Breast epithelium (tissue), 4 donors: ENCODE measurements at places on chromosomes 5 and 9. TPM values are rescaled to one million over a fixed set of nuclear protein-coding genes. Genes with fewer than 3 reads are reported as not detected.

TTC23L gene
- not detected for total RNA-seq

- no peaks in the 10 kb centered on the region for H3K27me3 ChIP-seq
- H3K27ac ChIP-seq: no peak overlapping the region
- no peak overlapping the region for H3K4me3 ChIP-seq
- H3K4me1 ChIP-seq: no peaks in the 10 kb centered on the region
Observed at GRCh38 chr5:158139161-158139560, 280.2 kb upstream of the CLINT1 start.

GRCh38 chr5:78773655-78774054 is 125.1 kb upstream of the LHFPL2 start:
- H3K27me3 ChIP-seq: no peaks in the 10 kb centered on the region
- H3K4me1 ChIP-seq: no peaks in the 10 kb centered on the region
- H3K4me3 ChIP-seq: no peak overlapping the region
- no peaks in the 10 kb centered on the region for H3K36me3 ChIP-seq
- DNase-seq: no peak

GRCh38 chr5:145981589-145982571 is 45.5 kb downstream of the SH3RF2 start:
- no peaks in the 10 kb centered on the region for H3K36me3 ChIP-seq
- no peak for DNase-seq
- H3K27me3 ChIP-seq: no peaks in the 10 kb centered on the region
- no peak overlapping the region for H3K4me3 ChIP-seq

GRCh38 chr5:2904399-2904798 is 152.9 kb upstream of the IRX2 start:
- DNase-seq: no peak
- H3K4me3 ChIP-seq: no peak overlapping the region
- H3K4me1 ChIP-seq: no peaks in the 10 kb centered on the region
- H3K27ac ChIP-seq: no peak overlapping the region

DNA sequence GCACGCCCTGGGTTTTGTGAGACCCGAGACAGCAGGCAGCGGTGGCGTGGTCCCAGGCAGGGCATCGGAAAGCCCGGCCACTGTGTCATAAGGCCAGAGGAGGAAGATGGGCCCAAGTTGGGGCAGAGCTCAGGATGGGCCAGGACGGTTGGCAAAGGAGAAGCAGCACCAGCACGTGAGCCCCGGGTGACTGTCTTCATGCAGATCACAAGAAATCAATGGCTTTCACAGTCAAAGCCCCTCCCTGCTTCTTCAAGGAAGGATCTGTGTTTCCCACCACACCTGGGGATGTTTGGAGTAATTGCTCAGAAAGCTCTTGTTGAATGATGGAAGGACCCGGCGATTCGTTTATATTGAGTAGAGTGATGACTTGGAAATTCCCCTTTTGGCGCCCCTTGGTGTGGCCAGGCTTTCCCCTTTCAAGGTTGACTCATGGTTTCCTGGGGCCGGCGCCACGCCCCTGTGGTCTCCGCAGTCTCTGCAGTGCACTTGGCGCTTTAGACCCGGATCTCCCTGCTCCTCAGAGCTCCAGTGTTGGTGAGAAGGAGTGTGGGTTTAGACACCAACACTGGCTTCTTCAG is 52.1 kb downstream of the IL31RA start:
- no peak overlapping the region for H3K4me3 ChIP-seq
- no peaks in the 10 kb centered on the region for H3K27me3 ChIP-seq
- H3K4me1 ChIP-seq: no peaks in the 10 kb centered on the region
- no peak overlapping the region for H3K27ac ChIP-seq

- no peaks in the 10 kb centered on the region for H3K4me1 ChIP-seq
- no peaks in the 10 kb centered on the region for H3K36me3 ChIP-seq
- DNase-seq: no peak
- no peak overlapping the region for H3K27ac ChIP-seq
Observed at GRCh38 chr9:90508940-90509339, 133.7 kb downstream of the DIRAS2 start.

- no peak overlapping the region for H3K4me3 ChIP-seq
- H3K36me3 ChIP-seq: no peaks in the 10 kb centered on the region
- DNase-seq: no peak
- peaks cover 70% of the 10 kb centered on the region for H3K27me3 ChIP-seq
- no peaks in the 10 kb centered on the region for H3K4me1 ChIP-seq
- no peak overlapping the region for H3K27ac ChIP-seq
Observed at GRCh38 chr9:135196474-135196873, 109.0 kb downstream of the OLFM1 start.

GAS1 gene
- 79.8 TPM for total RNA-seq

DNA sequence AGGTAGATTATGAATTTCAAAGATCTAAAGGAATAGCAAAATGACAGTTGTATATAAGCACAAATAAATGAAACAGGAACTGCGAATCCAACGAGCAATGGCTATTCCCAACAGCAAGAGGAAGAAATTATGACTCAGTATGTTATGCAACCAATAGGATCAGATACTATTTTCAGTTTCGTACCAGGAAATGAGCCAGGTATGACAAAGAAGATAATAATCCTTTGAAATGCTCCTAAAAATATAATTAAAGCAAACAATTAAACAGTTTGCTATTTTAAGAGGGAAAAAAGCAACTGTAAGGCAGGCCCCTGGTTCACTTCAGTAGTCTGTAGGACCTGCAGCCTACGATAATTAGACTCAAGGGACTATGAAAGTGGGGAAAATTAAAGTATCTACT is 58.9 kb downstream of the AUH start:
- H3K36me3 ChIP-seq: no peaks in the 10 kb centered on the region
- peaks cover 5% of the 10 kb centered on the region for H3K4me1 ChIP-seq
- DNase-seq: no peak
- H3K4me3 ChIP-seq: no peak overlapping the region

- no peaks in the 10 kb centered on the region for H3K4me1 ChIP-seq
- no peaks in the 10 kb centered on the region for H3K27me3 ChIP-seq
- no peak for DNase-seq
- H3K27ac ChIP-seq: no peak overlapping the region
- no peak overlapping the region for H3K4me3 ChIP-seq
- no peaks in the 10 kb centered on the region for H3K36me3 ChIP-seq
Observed at GRCh38 chr9:27489087-27489876, 34.8 kb upstream of the IFNK start.

GLRA1 gene
- total RNA-seq: not detected

ADAMTSL2 gene
- total RNA-seq: 0.44 TPM

ANGPTL2 gene
- total RNA-seq: 51.8 TPM

DNA sequence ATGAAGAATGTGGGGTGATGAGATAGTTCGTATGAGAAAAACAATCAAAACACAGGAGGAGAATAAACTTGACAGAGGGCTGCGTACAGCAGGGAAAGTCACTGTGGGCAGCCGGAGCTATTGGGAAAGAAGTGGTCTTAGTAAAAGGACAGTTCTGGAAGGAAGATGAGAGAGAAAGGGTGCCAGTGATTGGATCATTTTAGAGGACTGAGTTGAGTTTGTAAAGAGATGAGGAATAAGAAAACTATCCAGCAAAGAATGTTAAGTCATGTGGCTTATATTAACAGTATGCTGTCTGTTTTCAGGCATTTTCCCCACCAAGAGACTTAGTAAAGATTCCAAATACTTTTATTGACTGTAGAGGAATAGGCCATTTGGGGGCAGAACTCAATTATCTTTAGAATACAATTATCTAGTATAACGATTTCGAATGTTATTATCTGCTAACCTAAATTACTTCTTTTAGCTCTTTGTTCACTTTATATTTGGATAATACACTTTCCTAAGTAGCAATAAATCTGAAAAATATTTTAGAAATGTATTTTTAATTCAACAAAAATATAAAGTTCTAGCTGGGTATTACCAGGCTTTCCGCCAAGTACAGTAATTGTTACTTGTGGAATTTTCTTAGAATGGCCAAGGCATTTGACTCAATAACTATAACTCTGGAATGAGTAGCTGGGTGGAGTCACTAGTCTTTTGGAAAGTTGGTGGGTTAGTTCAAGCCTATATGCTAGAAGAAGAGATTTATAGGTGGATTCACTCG is 15.5 kb upstream of the LOX start:
- H3K4me1 ChIP-seq: no peaks in the 10 kb centered on the region
- no peak overlapping the region for H3K27ac ChIP-seq
- no peak for DNase-seq
- H3K27me3 ChIP-seq: no peaks in the 10 kb centered on the region
- H3K4me3 ChIP-seq: no peak overlapping the region
- no peaks in the 10 kb centered on the region for H3K36me3 ChIP-seq

PDGFRB gene
- 243 TPM for total RNA-seq

GRCh38 chr9:124017051-124017928 is 5.7 kb downstream of the LHX2 start:
- H3K27ac ChIP-seq: no peak overlapping the region
- peaks cover 100% of the 10 kb centered on the region for H3K27me3 ChIP-seq
- no peaks in the 10 kb centered on the region for H3K36me3 ChIP-seq
- no peaks in the 10 kb centered on the region for H3K4me1 ChIP-seq
- no peak for DNase-seq

DNA sequence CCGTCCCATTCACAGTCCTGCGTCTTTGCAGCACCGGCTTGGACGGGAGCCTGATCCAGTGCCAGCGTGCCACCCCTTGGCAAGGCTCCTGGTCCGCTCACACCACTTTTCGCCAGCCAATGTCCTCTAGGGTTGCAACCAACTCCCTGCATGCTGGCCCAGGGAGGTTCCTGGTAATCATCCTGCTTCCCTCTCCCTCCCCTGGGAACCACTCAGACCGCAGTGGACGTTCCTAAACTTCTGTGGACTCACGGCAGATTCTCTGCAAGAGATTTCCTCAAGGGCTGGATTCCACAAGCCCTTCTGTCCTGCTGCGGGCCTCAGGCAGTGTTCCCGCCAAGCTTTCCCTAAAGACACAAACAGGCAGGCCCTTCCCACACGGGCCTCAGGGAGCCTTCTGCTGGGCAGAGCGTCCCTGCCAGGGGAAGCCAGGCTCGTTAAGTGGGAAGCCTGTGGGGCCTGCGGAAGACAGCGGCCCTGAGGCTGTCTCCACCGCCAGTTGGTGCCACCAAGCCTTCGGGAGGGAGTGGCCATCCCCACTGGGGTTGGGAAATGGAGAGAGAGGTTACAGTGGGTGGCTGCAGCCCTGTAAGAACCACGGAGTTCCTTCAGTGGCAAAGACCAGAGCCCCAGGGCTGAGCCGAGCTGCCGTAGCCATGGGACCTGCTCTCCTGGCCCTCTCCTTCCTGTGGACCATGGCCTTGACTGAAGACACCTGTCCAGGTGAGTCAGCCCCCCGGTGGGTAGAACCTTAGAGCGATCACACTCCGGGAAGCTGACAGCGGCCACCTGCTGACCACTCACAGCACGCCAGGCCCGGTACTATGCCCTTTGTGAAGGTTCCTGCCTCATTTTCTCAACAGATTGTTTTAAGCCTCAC is 16.4 kb upstream of the FCN2 start:
- H3K36me3 ChIP-seq: no peaks in the 10 kb centered on the region
- H3K27ac ChIP-seq: peak overlapping the region; percentile 84

CATSPER3 gene
- not detected for total RNA-seq

MYOT gene
- total RNA-seq: 2.3 TPM

DNA sequence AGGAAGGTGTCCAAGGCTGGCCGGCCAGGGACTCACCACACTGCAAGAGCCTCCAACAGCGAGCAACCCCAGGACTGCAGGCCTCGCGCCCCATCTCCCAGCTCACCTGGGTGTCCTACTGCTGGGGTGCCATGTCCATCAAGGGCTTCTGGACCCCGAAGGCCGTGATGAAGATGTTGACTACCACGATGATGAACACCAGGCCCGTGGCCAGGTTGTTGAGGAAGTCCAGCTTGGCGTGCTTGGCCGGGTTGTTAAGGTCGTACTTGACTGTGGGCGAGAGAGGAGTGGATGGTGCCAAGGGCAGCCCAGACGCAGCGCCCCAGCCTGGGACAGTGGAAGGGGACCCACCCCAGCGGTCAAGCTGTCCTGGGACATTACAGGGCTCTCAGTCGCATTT is 9.3 kb downstream of the NINJ1 start:
- peak; percentile 46 for DNase-seq
- H3K4me3 ChIP-seq: no peak overlapping the region
- H3K27me3 ChIP-seq: no peaks in the 10 kb centered on the region

F2R gene
- 15.1 TPM for total RNA-seq

GRCh38 chr9:20376731-20377375 is 245.4 kb downstream of the MLLT3 start:
- DNase-seq: no peak
- no peak overlapping the region for H3K27ac ChIP-seq
- H3K27me3 ChIP-seq: no peaks in the 10 kb centered on the region

ORM2 gene
- total RNA-seq: 2.9 TPM

- DNase-seq: no peak
- no peaks in the 10 kb centered on the region for H3K36me3 ChIP-seq
- no peak overlapping the region for H3K27ac ChIP-seq
Observed at GRCh38 chr9:101235105-101235866, 149.5 kb downstream of the BAAT start.

DNA sequence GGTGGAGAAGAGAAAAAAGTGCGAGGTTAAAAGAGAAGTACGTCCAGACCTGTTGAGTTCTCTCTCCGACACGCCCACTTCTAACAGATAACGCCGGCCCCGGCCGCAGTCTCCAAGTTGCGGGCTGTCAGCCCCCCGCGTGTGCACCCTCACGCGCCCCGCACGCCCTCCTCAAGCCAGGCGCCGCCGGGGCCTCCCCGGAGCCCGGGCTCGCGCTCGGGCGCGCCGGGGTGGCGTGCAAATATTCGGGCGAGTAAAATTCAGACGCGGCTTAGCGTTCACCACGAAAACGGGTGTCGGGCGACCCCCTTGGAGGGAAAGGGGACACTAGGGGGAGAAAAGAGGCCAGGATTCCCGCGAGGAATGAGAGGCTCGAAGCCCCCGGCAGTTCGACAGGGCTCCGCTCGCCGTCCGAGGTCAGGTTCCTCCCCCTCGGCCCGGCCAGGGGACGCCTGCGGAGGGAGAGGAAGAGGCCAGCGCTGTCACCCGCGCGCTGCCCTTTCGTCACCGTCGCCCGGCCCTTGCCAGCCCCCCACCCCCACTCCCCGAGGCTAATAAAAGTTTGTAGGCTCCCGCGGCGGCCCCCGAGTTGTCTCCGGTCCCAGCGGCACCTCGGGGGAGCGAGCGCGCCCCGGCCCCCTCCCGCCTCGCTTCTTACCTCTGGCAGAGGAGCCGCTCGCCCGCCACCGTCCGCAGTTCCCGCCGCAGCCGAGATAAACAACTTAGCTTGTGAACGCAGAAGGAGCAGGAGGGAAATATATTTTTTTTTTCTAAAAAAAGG is 743 bp downstream of the NR3C1 start:
- H3K4me3 ChIP-seq: peak overlapping the region; percentile 91
- H3K36me3 ChIP-seq: no peaks in the 10 kb centered on the region
- peak; percentile 54 for DNase-seq
- H3K27ac ChIP-seq: peak overlapping the region; percentile 96
- no peaks in the 10 kb centered on the region for H3K4me1 ChIP-seq
- no peaks in the 10 kb centered on the region for H3K27me3 ChIP-seq
